ENCODE measurements at places on chromosomes 16 and 17. TPM values are rescaled to one million over a fixed set of nuclear protein-coding genes. Genes with fewer than 3 reads are reported as not detected.

GRCh38 chr16:17556276-17557052 lies 85.7 kb upstream of the XYLT1 start:
- no peak for DNase-seq

The CD300C gene
- total RNA-seq = 0.16 TPM

DNA sequence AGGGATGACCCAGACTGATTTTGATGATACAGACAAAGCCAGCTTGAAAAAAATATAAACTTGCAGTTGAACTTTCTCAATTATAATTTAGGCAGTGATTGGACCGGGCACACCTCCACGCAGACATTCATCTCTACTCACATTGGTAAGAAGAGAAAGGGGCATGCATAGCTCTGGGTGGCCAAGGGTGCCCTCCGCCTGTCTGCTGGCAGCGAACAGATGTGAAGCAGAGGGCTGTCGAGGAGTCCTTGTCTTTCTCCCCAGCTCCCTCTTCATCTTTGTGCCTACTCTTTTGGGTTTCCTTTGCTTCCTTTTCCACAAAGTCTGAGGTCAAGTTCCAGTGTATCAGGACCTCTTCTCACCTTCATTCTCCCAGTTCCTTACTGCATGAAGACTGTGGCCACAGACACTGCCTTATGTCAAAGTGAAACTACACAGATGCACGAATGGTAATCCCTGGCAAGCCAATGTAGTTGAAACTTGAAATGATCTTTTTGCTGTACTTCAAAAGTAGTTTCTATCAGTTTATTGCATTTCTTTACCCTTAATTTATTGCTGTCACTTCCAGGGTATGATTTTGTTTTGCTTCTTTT lies 343.7 kb upstream of the SOX9 start:
- no peak for DNase-seq

GRCh38 chr17:81402530-81402941 lies 7.3 kb downstream of the BAHCC1 start:
- no peak for DNase-seq

- DNase-seq = no peak
These were observed 59.9 kb downstream of the LITAF start for GRCh38 chr16:11526655-11527350.

- DNase-seq = no peak
These were observed 12.6 kb downstream of the UBN1 start for GRCh38 chr16:4859900-4860255.

- DNase-seq = no peak
These were observed 19.9 kb downstream of the DHRS7C start for GRCh38 chr17:9771465-9771864.

GRCh38 chr17:14451729-14452191 lies 150.9 kb downstream of the HS3ST3B1 start:
- DNase-seq = no peak

DNA sequence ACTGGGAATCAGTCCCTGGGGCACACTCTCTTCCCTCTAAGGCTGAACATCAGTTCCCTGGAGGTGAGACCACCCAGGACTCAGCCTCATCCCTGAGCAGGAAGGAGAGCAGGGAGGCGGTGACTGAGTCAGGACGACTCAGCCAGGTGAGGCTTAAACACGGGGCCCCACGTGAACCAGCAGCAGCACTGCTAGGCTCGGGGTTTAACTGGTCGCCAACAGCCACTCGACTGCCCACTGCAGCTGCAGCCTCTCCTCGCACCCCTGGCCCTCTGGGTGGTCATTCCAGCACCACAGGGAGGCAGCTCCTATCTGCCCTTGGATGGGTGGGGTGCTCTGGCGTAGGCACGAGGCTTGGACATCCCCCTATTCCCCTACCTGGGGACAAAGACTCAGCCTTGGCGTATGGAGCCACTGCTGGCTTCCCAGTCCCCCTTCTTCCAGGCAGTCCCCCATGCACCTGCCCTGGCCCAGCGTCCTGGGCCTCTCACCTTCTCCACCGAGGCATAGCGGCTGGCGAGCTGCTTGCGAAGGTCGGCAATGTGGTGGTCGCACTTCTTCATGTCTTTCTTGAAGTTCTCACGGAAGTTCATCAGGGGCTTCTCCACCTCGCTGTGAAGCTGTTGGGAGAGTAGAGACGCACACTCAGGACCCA lies 21.2 kb upstream of the RCVRN start:
- no peak for DNase-seq

DNA sequence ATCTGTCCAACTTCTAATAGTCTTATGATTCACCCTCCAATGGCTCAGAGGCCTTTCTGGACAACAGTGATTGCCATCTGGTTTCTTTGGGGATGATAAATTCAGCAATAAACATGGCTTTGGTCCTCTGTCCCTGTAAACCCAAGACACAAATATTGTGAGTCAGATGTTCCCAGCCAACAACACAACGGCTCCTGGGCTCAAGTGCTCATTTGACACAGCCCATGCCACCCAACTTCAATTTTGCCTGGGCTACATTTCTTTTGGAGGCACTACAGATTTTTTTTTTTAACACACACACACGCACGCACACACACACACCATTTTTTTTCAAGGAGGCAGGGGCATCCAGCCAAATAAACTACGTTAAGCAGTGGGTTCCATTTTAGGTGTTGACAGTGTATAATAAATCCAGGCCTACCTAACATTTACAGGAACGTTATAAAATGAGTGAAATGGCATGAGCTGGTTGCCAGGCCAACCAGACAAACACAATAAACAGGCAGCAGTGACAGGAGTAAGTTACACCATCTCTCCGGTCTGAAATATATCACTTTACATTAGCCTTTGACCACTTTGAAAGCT lies 939.9 kb upstream of the SOX9 start:
- DNase-seq = no peak

DNA sequence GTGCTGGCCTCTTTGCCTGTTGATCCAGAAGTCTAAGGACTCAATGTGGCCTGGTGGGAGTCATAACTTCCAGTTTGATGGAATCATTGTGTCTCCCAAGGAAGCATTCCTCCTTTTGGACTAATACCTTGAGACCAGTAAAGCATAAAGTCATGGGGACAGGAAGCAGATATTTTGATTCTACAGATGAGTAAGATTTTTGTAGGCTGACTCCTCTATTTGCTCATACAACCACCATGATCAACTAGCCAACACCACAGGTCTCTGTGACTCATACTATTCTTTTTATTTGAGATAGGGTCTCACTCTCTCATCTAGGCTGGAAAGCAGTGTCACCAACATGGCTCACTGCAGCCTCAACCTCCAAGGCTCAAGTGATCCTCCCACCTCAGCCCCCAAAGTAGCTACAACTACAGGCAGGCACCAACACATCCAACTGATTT lies 6.2 kb downstream of the MT2A start:
- no peak for DNase-seq

GRCh38 chr17:18257982-18258355 lies 569 bp downstream of the FLII start:
- peak; percentile 57 for DNase-seq

Measured in activated B cell treated with CpG ODN at 0.5 μM for 24 hours (primary cell).